Karpas-422 (cell line): ENCODE measurements at places on chromosomes 5 and 9. TPM values are rescaled to one million over a fixed set of nuclear protein-coding genes. Genes with fewer than 3 reads are reported as not detected.

DNA sequence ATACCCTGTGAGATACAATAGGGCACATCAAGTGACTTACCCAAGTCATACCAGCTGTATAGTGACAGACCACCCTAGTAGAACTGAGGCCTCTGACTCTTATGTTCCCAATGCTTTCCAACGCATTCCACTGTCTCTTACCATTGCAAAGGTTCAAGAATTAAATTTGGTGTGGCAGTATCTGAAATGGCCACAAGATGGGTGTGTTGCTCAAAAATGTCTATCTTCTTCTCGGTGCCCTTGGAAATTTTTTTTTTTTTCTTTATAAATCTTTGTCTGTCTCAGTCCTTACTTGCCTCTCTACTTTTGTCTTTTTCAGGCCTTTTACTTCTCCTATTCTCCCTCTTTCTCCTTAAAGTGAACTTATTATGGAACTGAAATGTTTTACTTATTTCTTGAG, 48.4 kb downstream of the GPR21 start:
- peak overlapping the region; percentile 93 for H3K27ac ChIP-seq
- peaks cover 58% of the 10 kb centered on the region for H3K4me1 ChIP-seq
- no peaks in the 10 kb centered on the region for H3K27me3 ChIP-seq
- DNase-seq, result peak; percentile 87

- no peak for DNase-seq
- no peak overlapping the region for H3K4me3 ChIP-seq
- no peaks in the 10 kb centered on the region for H3K36me3 ChIP-seq
- peaks cover 1% of the 10 kb centered on the region for H3K4me1 ChIP-seq
- 0 out of 2 replicates have a peak, but pooled peaks cover 3% of the 10 kb centered on the region for H3K27me3 ChIP-seq
- no peak overlapping the region for H3K27ac ChIP-seq
Observed at GRCh38 chr9:113315231-113315630, 12.1 kb upstream of the RNF183 start.

GRCh38 chr5:83921666-83922193, 201.1 kb upstream of the HAPLN1 start:
- H3K4me3 ChIP-seq, result no peak overlapping the region
- no peak overlapping the region for H3K27ac ChIP-seq
- H3K36me3 ChIP-seq, result no peaks in the 10 kb centered on the region

DNA sequence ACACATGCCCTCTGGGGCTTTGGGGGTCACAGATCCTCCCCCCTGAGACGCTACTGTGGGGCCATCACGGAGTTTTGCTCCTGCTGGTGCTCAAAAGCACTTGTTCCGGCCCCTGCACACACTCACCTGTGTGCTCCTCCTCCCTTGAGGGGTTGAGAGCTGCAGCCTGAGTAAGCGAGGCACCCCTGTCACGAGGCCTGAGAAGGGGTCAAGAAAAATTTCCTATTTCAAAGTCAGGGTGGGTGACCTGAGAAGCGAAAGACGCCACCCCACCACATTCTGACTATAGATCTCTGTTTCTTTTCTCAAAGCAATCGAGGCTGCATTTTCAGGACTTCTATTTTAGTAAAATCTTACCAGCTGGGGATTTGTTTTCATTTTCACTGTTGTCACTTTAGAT, 138.5 kb downstream of the DCP2 start:
- H3K4me1 ChIP-seq, result peaks cover 91% of the 10 kb centered on the region
- peak; percentile 73 for DNase-seq

DNA sequence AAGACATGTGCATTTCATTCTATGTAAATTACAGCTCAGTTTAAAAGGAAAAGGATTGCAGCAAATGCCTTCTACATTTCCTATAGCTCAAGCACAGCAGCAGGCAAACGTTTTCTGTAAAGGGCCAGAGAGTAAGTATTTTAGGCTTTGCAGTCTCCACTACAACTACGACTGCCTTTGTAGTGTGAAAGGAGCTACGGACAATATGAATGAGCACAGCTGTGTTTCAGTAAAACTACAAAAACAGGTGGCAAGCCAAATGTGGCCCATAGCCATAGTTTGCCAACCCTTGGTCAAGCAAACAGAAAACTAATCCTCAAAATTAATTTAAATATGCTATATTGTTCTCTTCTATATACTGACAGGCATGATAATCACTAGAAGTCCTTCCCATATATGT, 7.2 kb downstream of the PTBP3 start:
- no peak overlapping the region for H3K27ac ChIP-seq
- no peaks in the 10 kb centered on the region for H3K27me3 ChIP-seq
- no peak overlapping the region for H3K4me3 ChIP-seq
- peaks cover 39% of the 10 kb centered on the region for H3K36me3 ChIP-seq
- H3K4me1 ChIP-seq, result peaks cover 19% of the 10 kb centered on the region

- no peak overlapping the region for H3K4me3 ChIP-seq
- no peaks in the 10 kb centered on the region for H3K4me1 ChIP-seq
- no peaks in the 10 kb centered on the region for H3K36me3 ChIP-seq
- no peaks in the 10 kb centered on the region for H3K27me3 ChIP-seq
- DNase-seq, result no peak
- H3K27ac ChIP-seq, result no peak overlapping the region
Observed at GRCh38 chr5:154262342-154262741, 71.8 kb downstream of the GALNT10 start.

DNA sequence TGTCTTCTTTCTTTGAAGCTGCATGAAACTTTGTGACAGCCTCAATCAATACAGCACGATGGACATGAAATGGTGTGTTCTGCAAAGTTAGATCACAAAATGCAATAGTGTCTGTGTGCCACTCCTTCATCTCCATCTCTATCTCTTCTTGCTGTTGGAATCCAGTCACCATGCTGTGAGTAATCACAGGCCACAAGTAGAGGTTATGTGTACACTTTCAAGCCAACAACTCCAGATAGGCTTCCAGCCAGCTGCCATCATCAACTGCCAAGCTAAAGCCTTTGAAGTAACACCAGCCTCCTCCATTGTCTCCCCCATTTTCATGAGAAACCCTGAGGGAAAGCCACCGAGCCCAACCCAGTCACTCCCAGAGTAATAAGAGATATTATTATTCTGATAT, 360.6 kb downstream of the PTPRD start:
- H3K4me3 ChIP-seq, result no peak overlapping the region
- DNase-seq, result no peak
- H3K27me3 ChIP-seq, result no peaks in the 10 kb centered on the region
- no peak overlapping the region for H3K27ac ChIP-seq
- no peaks in the 10 kb centered on the region for H3K4me1 ChIP-seq
- no peaks in the 10 kb centered on the region for H3K36me3 ChIP-seq

Gene PCA3
- total RNA-seq, result 0.19 TPM in 1 of 2 replicates, not detected in the other

Gene SLC12A2
- 235 and 297 TPM in 2 replicates for total RNA-seq

Gene KIAA0825
- 0.04 and 2.0 TPM in 2 replicates for total RNA-seq

Gene CDH9
- total RNA-seq, result not detected in 2 replicates

Gene GRXCR2
- total RNA-seq, result not detected in 2 replicates
